ENCODE measurements at places on chromosomes 2 and 18.

DNA sequence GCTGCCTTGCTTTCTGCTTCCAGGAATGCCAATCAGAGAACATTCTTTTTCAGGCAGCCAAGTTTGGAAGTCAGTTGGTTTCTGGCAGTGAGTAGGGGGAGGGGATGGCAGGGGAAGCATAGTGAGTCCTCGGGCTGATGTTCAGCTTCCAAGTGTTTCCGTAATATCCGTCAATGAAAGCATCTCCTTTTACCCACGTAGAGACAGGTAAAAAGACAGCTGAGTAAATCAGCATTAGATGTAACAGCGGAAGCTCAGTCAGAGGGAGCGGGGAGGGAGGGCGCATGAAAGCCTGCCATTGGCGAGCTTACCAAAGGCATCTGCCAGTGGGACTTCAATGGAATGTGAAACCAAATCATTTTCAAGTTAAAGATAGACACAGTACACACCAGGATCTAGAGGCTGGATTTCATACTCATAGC, 117.1 kb upstream of the DTNA start:
- no peak for DNase-seq

DNA sequence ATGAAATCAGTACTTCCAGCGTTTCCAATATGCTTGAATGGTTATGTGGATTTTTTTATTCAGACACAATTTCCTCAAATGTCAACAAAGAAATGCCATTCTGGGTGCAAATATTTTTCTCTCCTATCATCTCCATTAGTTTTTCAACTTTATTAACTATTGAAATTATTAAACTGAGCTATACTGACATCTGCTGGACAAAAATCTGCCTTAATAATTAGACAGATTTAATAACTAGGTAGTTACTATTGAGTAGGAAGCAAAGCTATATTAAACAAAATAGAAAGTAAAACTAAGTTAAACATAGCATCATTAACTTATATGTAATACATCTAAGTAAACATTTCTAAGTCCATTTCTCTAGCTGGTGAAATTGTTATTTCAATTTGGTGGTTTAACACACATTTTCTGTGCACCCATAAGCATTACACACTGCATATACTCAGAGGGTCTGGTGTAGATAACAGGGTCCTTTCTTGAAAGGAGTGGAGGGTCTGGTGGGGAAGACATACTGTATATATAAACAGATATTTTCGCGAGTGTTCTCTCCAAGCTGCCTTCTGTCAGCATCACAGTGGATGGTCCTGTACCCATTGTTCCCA, 77.0 kb downstream of the LANCL1 start:
- DNase-seq, result peak; percentile 12

DNA sequence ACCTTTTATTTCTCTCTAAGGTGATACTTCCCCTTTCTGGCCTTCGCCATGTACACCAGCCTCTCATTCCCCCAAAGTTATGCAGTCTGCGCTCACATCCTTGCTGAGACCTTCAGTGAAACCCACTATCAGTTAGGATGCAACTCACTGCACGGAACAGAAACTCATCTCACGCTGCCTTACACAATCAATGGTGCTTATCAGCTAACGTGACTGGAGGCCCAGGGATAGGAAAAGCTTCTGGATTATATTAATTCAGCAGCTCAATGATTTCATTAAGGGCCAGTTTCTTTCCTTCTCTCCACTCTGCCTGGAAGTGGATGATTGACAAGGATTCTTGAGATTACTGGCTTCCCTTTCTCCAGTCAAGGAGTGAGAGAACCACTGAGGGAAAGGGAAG, 44.8 kb downstream of the CDH2 start:
- DNase-seq, result no peak

GRCh38 chr2:237092506-237092905, 6.8 kb downstream of the COPS8 start:
- DNase-seq, result no peak

DNA sequence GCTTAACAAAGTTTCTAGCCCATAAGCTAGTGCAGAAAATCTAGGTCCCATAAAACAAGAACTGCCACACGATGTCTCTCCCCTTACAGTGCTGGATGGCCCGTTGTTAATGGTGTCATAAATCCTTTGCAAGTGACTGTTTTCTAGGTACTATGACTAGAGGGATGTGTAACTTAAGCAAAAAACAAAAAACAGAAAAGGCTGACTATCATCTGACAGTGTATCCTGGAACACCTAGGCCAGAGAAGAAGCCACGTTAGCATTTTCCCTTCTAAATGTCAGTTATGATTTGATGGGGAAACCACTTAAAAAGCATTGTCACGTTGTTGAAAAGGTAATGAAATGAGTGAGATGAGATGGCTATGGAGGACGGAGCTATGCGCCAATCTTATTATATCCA, 2.4 kb downstream of the CASP8 start:
- DNase-seq, result no peak

- DNase-seq, result no peak
Measured at GRCh38 chr2:35864141-35864540, 491.4 kb upstream of the CRIM1 start.

- DNase-seq, result no peak
Measured at GRCh38 chr18:51069885-51070284, 39.9 kb downstream of the SMAD4 start.

DNA sequence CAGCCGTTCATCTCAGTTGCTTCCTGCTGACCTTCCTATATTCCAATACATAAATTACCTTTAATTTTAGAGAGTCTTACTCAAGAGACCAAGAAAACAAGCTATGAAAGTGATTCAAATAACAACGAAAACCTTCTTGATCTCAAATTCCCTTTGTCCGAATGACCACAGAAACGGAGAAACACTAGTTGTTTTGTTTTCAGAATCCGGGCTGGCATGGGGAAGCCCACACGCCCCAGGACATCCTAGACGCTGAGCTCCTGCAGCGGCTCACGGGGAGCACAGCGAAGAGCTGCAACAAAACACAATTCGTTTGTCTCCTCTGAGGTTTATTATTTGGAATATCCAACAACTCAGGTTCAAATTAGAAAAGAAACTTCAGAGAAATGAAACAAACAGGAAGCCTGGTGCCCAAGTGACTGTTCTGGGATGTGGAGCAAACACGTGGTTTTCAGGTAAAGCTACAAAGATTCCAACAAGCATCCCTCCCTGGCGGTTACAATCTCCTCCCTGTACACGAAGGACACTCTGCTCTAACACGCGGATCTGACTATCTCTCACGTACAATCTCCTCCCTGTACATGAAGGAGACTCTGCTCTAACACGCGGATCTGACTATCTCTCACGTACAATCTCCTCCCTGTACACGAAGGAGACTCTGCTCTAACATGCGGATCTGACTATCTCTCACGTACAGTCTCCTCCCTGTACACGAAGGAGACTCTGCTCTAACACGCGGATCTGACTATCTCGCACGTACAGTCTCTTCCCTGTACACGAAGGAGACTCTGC, 237.5 kb downstream of the TWIST2 start:
- DNase-seq, result no peak

DNA sequence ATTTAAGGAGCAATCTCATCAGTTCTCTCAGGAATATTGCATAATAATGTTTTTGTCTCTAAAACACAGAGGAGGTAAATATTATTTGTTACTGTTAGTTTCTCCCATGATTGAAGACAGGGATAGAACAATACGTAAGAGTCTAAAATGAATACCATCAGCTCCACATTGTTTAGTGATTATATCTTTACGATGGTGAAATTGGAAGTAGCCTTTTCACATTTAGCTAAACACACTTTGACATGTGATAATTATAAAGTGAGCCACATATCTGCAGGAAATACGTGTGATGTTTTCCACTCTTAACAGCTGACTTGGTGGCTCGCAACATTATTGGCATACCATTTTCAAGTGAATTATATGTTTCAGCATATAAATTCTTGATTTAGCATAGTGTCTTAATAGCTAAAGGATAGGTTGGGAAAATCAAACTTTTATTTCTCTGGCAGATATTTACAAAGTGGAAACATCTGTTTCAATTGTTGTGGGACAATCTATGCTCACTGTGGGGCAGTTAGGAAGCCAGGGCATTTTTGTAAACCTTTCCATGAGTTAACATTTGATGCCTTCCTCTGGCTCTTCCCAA, 208.1 kb upstream of the RASGRP3 start:
- no peak for DNase-seq

DNA sequence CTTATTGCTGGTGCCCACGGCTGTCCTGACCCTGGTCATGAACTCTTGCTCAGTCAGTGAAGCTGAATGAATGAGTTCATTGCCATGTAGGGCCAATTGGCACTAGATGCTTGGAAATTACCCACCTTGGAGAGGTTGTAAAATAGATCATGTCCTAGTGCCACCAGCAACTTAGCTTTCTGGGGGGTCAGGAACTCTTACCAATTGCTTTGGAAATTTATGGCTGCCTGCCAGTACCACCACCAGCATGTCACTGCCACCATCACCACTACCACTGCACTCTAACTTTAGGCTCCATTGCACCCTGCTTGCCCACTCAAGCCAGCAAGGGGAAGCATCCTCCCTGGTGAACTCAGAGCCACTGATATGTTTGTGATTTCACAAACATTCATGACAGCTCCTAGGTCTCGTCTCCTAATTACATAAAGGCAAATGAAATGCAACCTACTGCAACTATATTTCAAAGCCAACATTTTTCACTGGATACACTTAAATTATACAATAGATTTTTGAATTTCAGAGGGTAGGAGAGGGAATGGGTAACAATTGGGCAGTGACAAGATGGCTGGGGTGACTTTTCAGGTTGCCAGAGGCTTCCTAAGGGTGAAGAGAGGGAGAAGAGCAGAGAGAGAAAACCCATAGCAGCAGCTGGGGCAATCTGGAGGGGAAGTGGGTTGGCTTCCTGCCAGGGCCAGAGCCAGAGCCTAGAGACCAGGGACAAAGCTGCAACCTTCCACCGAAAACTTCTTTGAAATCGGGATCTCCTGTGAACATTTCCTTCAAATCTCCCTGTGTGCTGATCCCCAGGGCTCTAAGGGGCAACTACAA, 3.5 kb upstream of the EMILIN1 start:
- DNase-seq, result peak; percentile 19

DNA sequence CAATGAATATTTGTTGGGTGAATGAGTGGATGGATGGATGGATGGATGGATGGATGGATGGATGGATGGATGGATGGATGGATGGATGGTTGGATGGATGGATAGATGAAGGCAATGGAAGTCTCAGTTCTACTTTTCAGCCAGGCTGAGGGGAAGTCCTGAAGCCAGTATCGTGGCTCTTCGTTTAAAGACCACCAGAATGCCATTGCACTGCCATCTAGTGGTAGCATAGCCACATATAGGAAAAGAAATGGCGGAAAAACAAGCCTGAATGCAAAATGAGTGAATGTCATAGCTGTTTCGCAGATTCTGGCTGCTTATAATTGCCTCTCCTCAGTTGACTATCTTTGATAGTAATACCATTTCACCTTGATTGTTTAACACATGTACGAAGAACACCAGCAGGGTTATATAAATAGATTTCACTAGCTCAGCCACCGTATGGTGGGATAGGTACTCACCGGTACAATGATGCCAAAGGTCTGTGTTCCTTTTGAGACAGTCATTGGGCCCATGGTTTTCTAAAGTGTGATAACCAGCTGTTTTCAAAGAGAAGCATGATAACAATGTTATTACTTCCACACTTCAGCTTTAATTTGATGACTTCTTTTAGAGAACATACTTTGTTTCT, 62.3 kb upstream of the GREB1L start:
- DNase-seq, result peak; percentile 73

DNA sequence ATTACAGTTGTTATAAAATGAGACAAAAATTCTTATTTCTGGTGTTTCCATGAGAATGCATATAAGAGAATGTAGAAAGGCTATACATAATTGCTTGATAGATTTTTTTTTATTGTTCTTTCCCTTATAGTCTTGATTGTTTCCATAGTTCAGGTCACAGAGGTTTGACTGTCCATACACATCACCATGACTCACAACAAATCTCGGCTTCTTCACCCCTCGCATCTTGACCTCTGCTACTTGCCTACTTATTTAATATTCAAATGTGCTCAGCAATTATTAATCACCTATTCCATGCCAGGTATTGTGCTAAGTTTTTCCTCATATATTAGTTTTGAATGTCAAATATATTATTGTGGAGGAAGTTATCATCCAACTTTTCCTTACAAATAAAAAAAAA, 789.6 kb downstream of the RNF144A start:
- DNase-seq, result no peak

- no peak for DNase-seq
Measured at GRCh38 chr2:216915557-216916150, 55.8 kb upstream of the TNP1 start.

GRCh38 chr18:55582325-55582724, 5.7 kb downstream of the TCF4 start:
- DNase-seq, result peak; percentile 60

GRCh38 chr2:74576863-74577229, 22.3 kb downstream of the DOK1 start:
- no peak for DNase-seq

DNA sequence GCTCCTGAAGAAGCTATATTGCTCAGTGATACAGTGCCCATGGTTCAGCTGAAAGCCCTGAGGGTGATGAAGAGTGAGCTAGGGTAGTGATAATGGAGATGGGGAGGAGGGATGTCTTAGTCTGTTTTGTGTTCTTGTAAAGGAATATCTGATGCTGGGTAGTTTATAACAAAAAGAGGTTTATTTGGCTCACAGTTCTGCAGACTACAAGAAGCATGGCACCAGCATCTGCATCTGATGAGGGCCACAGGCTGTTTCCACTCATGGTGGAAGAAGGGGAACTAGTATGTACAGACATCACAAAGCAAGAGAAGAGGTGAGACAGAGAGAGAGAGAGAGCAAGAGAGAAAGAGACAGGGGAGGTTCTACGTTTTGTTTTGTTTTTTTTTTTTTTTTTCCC, 417.3 kb upstream of the TRIB2 start:
- DNase-seq, result no peak

GRCh38 chr2:96953611-96953978, 32.8 kb downstream of the FAM178B start:
- DNase-seq, result no peak

DNA sequence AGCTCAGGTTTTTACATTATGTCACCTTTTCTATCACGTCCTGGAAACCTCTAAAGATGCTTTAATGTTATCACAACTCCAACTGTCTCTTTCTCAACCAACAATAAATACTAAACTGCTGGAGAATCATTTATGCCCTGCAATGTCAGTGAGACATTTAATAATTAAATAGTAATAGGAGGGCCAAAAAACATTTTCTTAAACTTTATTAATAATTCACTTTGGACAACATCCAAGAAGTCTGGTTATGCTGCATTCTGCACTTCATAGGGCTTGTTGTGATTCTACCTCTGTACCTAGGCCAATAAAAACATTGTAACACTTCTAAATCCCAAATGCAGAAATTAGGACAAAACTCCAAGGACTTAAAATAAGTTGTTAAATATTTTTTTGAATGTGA, 420.4 kb upstream of the LRRTM1 start:
- no peak for DNase-seq

DNA sequence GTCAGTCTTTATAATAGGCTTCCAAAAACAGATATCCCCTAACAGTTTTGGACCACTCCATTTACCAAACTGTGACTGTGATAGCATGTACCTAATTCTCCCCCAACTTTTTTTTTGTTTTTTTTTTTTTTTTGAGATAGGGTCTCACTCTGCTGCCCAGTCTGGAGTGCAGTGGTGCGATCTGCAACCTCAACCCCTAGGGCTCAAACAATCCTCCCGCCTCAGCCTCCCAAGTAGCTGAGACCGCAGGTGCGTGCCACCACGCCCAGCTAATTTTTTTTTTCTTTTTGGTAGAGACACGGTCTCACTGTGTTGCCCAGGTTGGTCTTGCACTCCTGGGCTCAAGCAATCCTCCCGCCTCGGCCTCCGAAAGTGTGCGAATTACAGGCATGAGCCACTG, 52.9 kb downstream of the REV1 start:
- no peak for DNase-seq

- no peak for DNase-seq
Measured at GRCh38 chr18:65811307-65811706, 60.5 kb downstream of the CDH7 start.

All from NCI-H1105 treated with DMSO at 0.1 percent for 48 hours (cell line).